Breast epithelium (tissue), 4 donors: ENCODE measurements at places on chromosomes 5 and 9.

DNA sequence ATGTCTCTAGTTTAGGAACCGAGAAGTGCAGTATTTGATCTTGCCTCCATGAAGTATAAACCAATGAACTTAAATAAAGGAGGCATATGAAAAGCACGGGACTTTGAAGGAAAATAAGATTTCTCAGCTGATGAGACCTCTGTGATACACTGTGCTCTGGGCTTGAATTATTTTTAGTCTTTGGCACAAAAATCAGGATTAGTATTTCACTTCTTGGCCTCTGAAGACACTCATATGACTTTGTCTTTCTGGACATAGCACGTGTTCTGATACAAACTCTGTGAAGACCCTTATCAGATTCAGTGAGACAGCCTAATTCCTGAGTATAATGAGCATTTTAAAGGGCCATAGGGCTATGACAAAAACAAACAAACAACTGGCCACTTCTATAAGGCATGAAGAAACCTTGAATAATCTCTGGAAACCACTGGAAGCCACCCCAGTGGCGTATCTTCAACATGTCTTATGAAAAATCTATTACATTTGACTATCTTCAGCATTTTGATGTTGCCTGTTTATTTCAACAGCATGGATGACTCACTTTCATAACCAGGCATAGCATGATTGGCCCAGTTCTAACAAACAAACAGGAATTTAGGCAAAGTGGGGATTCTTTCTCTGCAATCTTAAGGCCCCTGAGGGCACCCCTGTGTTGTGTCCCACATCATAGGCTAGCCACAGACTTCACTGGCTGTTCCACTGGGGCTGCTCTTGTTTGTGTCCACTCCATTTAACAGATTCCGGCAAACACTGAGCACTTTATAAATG, 90.3 kb upstream of the ZNF462 start:
- DNase-seq, result no peak

- no peak for DNase-seq
Measured at GRCh38 chr5:145489516-145489915, 345.6 kb downstream of the PRELID2 start.

DNA sequence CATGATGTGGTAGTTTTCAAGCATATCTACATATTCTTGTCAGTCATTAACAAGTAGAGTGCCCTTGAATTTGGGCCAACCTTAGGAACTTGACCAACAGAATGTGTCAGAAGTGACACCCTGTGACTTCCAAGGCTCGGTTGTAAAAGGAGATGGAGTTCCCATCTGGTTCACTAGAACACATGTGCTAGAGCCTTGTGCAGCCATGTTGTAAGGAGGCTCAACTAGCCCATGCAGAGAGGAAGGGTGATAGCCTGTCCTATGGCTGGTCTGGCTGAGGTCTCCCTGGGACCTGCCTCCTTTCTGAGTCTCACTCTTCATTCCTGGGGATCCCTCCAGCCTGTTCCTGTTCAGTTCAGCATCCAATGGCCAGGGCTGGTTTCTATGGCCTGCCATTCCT, 28.1 kb upstream of the HRH2 start:
- DNase-seq, result no peak

GRCh38 chr5:137880313-137880712, 8.9 kb upstream of the PKD2L2 start:
- no peak for DNase-seq

GRCh38 chr5:150303070-150303615, 438 bp upstream of the ARSI start:
- DNase-seq, result no peak

GRCh38 chr5:80054682-80055081, 19.5 kb downstream of the THBS4 start:
- no peak for DNase-seq

GRCh38 chr5:122896598-122897282, 51.3 kb downstream of the SNX24 start:
- no peak for DNase-seq
